ENCODE measurements at places on chromosomes 11 and 22.

DNA sequence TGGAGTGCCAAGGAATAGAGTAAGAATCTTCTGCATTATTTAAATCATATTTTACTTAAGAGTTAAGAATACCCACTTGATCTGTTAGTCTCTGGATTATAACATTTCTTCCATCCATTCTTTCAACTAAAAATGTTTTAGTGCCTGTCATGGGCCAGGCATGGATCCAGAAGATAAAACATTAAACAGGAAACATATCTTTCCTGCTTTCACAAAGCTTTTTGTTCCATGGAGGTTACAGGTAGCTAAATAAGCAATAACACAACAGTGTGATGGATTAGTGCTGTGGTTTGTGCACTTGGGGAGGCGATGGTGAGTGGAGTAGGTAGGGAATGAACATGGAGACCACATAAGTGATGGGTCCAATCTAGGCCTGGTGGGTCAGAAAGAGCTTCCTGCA, 258.5 kb downstream of the DDX10 start:
- DNase-seq, result no peak

- DNase-seq, result no peak
Measured at GRCh38 chr11:65560555-65561418, 2.6 kb upstream of the LTBP3 start.

GRCh38 chr22:24068717-24069297, 57.7 kb downstream of the CABIN1 start:
- DNase-seq, result no peak

GRCh38 chr22:45968751-45969413, 8.1 kb downstream of the WNT7B start:
- DNase-seq, result no peak

DNA sequence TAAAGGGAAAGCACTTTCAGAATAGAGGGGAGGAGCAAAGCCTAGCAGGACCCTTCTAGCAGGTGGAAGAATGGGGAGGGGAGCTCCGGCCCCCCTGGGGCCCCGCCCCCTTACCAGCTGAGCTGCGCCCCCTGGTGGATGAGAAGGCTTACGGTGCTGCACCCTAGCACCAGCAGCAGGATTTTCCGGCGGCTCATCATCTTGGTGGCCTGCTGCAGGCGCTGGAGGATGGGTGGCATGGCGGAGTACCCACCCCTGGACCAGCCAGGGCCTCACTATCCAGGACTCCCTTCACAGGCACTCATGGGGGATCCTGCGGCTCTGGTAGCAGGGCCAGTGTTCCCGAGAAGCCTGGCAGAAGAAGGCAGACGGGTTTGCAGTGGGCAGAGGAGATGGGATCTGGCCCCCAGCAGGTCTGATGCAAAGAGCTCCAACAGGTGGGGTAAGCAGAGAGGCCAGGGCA, 3.8 kb downstream of the GAL3ST3 start:
- DNase-seq, result peak; percentile 59

GRCh38 chr22:31857247-31857646, 87.1 kb upstream of the YWHAH start:
- DNase-seq, result peak; percentile 80

DNA sequence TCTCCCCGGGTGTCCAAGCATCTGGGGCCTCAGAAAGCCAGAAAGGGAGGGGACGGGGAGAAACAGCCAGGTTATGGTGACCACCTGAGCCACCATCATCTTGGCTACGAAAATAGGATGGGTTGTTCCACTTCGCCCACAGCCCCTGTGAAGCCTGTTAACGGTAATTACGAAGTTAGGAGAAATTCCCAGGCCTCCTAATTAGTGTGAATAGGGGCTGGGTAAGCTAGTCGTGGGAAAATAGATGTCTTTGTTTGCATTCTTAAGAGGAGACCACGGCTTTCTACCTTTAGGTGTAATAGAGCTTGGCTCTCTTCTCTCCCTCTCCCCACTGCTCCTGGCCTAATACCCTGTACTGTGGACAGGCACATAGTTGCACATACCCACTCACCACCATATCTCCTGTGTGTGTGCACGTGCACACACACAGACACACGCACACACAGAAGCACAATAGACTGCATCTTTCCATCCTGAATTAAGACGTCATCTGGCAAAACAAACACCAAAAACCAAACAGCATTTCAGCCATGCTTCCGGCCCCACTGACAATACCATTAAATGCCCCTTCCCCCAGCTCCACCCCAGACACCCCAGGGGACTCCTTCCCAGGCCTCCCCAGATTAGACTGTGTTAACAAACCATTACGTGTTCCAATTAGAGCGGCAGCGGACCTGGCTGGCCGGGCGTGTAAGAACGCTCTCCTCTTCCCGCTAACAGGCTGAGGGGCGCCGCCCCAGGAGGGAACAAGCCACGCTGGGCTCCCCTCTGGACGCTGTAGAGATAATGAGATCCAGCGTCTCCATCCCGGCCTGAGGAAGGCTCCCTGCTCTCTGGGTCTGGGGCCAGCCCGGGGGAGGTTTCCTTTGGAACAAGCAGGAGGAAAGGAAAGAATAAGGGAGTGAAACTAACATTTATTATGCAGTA, 72.8 kb downstream of the TP53I11 start:
- no peak for DNase-seq

DNA sequence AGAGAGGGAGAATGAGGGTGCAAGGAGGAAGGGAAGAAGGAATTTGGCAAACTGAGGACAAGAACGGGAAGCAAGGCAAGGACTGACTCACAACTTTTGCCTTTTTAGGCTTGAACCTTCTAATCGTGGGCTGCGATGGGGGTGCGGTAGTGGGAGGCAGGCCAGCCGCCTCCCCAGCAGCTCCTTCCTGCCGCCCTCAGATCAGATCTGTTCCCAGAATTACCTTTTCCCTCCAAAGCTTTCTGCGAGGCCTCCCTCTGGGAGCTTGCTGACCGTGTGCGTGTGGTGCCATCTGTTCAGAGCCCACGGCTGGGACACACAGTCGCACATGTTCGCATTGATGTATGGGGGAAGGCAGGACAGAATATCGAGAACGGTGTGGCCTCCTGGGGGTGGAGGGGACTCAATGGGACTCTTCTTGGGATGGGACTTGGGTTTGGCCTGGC, 86.9 kb upstream of the PARVA start:
- no peak for DNase-seq

- no peak for DNase-seq
Measured at GRCh38 chr11:118136801-118137200, 15.8 kb downstream of the SCN4B start.

- DNase-seq, result no peak
Measured at GRCh38 chr11:31687256-31687655, 123.9 kb downstream of the PAX6 start.

GRCh38 chr22:48754611-48755058, 1073.0 kb downstream of the BRD1 start:
- no peak for DNase-seq

DNA sequence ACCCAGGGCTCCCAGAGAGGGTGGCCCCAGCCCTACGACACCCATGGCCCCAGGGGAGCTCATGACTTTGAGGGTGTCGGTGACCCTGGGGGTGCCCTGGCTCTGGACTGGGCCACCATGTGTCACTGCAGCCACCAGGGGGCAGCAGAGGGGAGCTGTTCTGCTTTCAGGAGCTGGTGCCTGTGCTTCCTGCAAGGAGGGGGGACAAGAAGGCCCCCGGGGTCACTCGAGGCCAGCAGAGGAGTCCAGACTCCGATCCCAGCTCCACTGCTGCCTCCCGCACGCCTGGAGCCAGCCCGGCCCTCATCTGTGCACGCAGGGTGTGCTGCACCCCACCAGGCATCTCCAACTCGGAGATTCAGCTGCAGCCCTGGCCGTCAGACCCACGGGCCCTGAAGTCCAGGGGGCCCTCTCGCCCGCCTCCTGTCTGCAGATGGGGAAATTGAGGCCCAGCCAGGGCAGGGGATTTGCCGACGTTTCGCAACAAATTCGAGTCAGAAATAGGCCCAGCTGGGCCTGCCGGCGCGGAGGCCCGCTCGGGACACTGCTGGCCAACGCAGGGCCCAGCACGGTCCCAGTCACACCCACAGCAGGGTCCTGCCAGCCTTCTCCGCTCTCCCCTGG, 29.5 kb upstream of the WNT7B start:
- DNase-seq, result peak; percentile 49

DNA sequence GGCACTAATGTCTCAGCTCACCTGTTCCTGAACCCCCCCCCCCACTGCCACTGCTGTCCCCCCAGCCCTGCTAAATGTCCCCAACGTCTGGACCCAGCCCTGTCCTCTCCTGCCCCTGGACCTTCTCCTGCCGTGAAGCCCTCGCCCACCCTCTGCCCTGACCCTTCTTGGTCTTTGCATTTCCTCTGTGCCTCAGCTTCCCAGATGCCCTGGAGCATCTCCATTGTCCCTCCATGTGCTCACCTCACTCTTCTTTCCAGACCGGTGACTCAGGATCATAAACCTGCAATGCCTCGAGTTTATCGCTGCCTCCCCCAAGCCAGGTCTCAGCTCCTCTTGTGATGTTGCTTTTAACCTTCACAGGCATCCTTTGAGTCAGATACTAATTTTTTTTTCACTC, 416.4 kb downstream of the BRD1 start:
- no peak for DNase-seq

DNA sequence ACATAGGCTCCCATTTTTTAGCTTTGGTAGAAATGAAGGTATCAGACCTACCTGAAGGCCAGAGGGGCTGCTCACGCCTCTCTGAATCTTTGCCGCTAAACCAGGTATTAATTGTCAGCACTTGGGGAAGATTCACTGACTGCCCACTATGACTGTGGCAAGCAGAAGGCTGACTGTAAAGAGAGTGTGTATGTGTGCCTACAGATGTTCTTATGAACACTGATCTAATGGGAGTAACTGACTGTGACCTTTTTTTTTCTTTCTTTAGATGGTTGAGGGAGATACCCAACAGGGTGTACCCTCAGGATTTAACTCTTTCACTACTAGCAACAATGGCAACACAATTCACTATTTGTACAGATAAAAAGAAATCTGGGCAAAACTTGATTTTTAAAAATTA, at the start of gene RAG2:
Gene RAG2 (minus strand): TSS at position 186 of the 400 bp plus-strand sequence. CDS start 4,068 bp downstream, outside the sequence.
- DNase-seq, result no peak

- DNase-seq, result no peak
Measured at GRCh38 chr22:42877158-42877557, 20.1 kb upstream of the ARFGAP3 start.

- DNase-seq, result no peak
Measured at GRCh38 chr11:70301721-70302418, 31.4 kb downstream of the PPFIA1 start.

DNA sequence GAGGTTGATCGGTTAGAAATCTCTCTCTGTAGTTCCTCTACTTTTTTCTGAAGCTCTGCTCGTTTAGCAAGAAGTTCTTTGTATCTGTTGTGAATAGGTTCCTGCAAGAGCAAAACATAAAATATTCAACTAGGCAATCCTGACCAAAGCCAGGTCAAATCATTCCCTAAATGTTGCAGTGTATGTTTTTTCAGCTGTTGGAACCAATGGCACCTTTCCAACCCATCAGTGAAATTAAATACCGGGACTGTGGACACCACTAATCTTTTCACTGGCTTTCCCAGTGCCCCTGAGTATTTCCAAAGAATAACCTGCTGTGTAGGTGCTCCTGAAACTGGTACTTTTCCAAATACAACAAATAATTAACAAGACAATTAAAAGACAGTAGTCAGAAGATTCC, 45.1 kb downstream of the CEP57 start:
- no peak for DNase-seq

GRCh38 chr11:64566042-64566914, 24.7 kb upstream of the SLC22A12 start:
- no peak for DNase-seq

GRCh38 chr11:119236490-119236889, 30.4 kb downstream of the CBL start:
- DNase-seq, result no peak

DNA sequence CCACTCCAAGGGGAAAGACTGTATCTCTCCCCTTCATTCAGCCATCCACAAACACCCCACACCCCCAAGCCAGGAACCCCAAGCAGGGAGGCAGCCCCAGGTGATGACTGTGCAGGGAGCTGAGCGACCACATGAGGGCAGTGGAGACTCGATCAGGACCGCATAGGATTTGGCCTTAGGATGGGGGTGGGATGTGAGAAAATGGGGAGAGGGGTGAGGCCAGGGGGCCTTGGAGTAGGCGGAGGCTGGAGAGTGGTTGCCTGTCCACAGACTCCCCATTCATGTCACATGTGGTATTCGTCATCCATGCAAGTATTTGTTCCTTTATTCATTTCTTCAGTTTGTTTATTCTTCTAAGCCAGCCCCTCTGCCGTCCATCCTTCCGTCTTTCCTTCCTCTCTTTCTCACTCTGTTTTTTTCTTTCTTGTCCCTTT, 2.7 kb upstream of the RHOD start:
- DNase-seq, result peak; percentile 32

GRCh38 chr11:128549256-128549944, 38.0 kb downstream of the ETS1 start:
- DNase-seq, result no peak

GRCh38 chr11:19181531-19182261, 20.1 kb downstream of the CSRP3 start:
- no peak for DNase-seq

DNA sequence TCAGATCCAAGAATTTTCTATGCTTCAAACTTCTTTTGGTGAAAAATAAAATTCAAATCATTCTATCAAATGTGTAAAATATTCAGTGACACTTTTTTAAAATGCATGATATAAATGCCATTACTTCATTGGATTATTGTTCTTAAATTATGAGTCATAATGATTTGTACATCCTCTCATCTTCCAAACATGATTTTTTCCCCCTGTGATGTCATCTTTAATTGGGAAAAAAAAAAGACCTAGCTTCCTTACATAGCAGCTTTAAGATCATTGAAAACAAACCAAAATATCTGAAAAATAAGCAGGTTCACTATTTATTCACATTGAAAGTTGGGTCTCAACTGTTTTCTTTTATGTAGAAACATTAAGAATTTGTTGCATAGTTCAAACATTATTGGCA, 1549.4 kb downstream of the LRRC4C start:
- DNase-seq, result no peak

DNA sequence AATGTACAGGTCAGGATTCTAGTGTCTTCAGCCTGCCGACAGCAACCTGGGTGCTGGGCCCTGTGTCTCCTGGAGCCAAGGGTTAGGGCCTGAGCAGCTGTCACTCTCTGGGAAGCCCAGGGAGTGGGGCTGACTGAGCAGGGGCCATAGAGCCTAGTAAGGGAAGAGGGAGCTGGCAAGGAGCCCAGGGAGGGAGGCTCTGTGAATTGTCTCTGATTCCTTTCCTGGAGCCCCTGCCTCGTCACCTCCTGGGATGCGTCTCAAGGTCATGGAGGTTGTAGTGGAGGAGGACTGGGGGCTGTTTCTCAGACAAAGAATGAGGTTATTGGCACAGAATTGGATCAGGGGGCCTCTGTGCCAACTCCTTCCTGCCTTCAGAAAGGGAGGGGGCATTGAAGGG, 11.8 kb downstream of the SOX10 start:
- no peak for DNase-seq

DNA sequence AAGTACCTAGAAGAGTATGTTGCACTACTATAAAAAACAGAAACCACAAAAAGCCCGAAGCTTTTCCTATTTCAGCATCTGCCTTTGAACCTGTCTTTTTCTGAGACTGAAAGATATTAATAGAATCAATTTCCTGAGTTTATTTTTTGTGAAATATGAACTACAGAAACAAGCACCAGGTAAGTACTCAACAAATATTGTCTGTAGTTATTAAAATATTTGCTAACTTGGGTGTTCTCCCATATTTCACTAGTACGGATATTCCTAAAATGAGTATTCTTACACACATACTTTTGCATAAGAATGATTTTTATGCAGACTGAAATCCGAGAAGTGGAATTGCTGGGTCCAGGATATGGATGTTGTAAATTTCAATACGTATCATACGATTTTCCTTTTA, 188.0 kb downstream of the OR4C45 start:
- DNase-seq, result no peak

All from NCI-H510A (cell line).